ENCODE measurements at places on chromosomes 2 and 18.

- DNase-seq: no peak
Observed at GRCh38 chr2:197235711-197236110, 74.9 kb downstream of the ANKRD44 start.

DNA sequence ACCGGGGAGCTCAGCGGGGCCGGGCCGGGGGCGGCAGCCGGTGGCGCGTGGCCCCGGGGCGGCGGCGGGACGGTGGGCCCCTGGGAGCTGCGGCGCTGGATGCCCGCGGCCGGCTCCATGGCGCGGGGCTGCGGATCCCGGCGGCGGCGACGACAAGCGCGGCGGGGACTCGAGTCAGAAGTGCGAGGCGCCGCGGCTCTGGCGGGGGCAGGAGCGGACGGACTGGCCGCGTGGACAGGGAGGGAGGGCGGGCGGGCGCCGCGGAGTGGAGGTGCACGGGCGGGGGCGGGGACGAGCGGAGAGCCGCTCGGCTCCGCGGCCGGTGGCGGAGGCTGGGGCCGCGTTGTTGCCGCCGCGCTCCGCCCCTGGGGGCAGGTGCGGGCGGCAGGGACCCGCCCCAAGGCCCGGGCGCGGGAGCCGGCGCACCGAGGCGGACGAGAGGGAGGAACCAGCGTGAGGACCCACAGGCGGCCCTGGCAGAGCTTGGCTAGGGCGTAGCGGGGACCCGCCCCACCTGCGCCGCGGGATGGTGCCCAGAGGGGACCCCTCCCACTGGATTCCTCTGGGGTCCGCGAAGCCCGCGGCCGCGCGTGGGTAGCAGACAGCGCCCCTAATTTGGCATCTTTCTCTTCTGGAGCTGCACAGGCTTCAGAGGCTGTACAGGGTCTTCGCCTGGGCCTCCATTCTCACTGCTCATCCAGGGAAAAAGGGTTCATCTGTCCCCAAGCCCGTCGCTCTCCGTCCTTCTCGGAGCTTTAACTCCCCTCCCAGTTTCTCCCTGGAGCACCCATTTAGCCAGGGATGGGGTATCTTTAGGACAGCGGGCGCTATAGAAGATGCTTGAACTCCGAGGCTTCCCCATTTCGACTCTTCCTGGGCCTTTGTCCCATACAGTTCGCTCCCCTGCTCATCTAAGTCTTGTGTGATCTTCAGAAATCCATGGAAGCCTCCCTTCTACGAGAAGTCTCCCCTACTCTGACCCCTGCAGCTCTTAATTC is at the start of gene TMEM163:
Gene TMEM163 (minus strand): TSS at position 184 of the 998 bp plus-strand sequence.
- DNase-seq: peak; percentile 16

GRCh38 chr18:2963048-2963447 is 49.9 kb downstream of the LPIN2 start:
- DNase-seq: no peak

DNA sequence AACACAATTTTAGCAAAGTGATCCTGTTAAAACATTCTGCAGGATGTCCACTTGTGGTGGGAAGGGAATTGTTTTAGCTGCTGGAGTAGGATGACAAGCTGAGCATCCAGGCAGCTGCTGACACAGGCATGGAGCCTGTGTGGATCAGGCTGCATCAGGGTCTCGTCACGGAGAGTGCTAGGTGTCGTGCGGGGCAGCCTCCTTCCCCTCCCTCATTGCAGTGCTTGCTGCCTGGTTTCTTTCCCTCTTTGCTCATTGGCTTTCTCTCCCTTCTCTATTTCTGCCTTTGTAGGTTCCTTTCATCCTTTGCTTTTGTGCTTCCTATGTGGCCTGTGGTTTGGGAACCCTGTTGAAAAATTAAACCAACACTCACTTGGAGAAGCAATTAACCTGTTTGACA is 172.9 kb downstream of the TPGS2 start:
- no peak for DNase-seq

DNA sequence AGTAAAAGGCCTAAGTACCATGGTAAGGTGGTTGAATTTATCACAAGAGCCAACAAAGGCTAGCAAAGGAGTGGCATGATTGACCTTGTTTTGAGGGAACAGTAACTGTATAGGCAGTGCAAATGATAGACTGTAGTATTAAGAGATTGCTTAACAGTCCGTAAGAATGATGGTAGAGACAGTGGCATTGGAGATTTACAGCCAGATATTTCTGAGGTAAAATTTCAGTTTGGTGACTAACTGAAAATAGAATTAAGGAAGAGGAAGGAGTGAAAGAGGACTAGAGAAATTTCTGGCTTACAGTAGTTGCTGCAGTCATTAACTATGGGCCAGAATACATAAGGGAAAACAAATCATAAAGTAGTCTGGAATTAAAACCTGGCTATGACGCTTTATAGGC is 4.4 kb upstream of the BAZ2B start:
- no peak for DNase-seq

GRCh38 chr2:201135386-201135785 is 19.4 kb downstream of the CFLAR start:
- DNase-seq: no peak

GRCh38 chr2:216057688-216058193 is 23.9 kb downstream of the PECR start:
- peak; percentile 19 for DNase-seq
